ENCODE measurements at places on chromosomes 5 and 9.

DNA sequence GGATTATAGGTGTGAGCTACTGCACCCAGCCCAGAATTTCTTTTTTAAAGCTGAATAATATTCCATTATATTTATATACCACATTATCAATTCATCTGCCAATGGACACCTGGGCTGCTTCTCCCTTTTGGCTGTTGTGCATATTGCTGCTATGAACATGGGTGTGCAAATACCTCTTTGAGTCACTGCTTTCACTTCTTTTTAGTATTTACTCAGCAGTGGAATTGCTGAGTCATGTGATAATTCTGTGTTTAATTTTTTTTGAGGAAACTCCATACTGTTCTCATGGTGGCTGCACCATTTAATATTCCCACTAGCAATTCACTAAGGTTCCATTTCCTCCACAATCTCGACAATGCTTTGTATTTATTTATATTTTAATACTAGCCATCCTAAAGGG is 36.1 kb upstream of the KIF4B start:
- peak; percentile 44 for ATAC-seq

- ATAC-seq = no peak
These were observed 49.9 kb upstream of the OTULINL start for GRCh38 chr5:14531668-14532067.

DNA sequence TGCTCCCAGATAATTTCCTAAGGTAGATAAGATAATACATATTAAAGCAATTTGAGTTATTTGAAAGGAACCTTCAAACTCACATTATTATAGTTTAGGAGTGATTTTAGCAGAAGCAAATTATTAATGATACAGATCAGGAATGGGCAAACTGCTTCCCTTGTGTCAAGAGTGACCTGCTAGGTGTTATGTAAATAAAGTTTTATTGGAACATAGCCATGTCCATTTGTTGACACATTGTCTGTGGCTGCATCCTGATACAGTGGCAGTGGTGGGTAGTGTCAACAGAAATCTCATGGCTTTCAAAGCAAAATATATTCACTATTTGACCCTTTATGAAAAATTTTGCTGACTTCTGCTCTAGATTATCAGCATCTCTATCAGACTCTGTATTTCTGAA is 11.4 kb upstream of the BASP1 start:
- ATAC-seq = no peak

DNA sequence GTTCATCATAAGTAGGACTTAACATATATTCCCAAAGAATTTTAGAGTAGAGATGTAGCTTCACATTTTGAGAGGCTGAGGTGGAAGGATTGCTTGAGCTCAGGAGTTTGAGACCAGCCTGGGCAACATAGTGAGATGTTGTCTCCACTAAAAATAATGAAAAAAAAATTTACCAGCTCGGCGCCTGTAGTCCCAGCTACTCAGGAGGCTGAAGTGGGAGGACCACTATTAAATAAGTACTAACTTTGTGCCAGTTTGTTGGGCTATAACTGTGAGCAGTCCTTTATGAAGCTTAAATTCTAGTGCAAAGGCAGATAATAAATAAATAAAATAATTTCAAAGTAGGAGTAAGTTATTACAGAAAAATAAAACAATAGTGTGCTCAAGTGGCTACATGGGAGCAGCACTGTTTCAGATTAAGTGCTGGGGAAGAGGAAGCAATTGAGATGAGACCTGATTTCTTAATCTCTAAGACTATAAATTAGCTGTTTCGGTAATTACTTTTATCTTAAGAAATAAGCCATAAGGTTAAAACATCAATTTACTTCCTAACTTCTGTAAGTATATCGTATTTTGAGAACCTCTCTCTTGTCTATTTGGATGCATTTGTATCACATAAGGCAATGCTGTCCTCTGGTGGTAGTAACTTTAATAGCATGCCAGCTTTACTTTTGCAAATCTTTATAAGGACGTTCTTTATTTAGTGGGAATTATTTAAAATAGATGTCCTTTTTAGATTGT is 98.9 kb downstream of the CSNK1G3 start:
- ATAC-seq = peak; percentile 42

GRCh38 chr5:153598099-153598498 is 107.6 kb downstream of the GRIA1 start:
- ATAC-seq = no peak

DNA sequence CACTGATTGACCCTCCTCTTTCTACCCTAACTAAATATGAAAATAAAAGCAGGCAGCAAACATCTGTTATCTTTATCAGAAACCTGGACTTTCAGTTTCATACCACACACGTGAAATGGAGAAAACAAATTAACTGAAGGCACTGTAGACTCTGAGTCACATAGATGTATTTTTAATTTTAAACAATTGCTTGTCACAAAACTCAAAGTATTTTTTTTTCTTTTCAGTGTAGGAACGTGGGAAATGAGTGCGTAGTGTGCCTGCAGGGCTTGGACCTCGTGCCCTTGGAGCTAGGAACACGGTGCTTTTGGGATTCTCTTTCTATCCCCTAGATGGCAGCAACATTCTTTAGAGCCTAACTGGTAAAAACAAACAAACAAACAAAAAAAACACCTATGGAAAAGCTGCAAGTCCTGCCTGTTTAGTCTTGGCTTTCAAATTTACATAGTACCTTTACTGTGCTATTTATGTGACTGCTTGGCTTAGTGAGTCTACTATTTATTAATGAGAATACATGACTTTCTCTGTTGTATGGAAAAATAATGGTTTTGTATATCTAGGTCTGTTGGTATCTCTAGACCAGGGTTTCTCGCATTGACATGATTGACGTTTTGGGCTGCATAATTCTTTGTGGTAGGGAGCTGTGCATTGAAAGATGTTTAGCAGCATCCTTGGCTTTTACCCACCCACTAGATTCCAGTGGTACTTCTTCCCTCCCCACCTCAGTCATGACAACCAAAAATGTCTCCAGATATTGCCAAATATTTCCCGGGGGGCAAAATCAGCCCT is 16.8 kb upstream of the ACTBL2 start:
- peak; percentile 58 for ATAC-seq

DNA sequence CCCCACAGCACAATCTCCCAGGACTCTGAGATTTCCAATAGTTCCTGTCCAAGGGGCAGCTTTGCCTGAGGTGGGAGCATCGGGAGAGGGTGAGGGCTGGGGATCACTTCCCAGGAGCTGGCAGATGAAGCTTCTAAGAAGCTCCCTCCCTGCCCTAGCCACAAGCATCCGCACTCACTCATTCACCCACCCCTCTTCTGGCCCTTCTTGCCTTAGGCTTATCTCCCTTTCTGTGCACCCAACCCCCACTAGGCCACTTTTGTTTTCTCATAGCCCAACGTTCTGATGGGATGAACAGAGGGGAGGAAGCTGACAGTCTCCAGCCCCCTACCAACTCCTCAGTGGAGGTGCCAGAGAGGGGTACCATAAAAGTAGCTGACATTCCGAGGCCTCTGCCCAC is 3.7 kb upstream of the PCDH1 start:
- no peak for ATAC-seq

DNA sequence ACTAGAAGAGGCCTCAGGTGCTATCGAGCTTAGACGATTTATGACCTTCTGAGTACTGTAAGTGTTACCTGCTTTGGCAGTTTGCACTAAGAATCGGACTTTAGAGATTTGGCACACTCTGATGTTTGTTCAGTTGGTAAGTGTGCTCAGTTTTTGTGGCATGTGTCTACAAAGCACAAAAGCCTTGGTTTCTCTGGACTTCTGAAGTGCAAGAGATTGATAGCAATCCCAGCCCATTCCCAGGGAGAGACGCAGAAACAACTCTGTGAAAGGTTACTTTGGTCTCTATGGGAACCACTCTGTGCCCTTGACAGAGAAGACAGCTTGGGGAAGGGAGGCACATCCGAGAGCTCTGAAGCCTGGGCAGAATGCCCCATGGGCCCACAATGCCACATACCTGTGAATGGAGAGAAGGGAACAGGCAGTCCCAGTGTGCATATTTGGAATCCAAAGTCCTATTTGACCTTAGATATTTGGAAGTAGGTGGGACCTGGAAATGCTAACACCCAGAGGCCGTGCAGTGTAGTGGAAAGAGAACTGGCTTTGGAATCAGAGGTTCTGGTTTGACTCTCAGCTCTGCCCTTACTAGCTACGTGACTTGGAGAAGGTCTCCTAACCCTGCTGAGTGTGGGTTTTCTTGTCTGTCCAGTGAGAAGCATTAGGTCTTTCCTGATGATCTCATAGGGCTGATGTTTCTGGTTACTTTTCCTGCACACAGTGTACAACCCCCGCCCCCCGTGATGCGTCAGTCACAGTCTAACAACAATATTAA is 194.3 kb upstream of the VLDLR start:
- no peak for ATAC-seq

GRCh38 chr5:175003531-175003930 is 279.1 kb downstream of the MSX2 start:
- ATAC-seq = no peak

DNA sequence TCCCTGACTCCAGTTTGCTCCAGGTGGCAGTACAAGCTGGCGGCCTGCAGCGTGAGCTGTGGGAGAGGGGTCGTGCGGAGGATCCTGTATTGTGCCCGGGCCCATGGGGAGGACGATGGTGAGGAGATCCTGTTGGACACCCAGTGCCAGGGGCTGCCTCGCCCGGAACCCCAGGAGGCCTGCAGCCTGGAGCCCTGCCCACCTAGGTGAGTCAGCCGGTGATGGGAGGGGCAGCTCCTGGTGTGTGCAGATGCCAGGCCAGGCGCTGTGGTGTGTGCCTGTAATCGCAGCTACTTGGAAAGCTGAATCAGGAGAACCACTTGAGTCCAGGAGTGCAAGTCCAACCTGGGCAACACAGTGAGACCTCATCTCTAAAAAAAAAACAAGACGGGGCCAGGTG is 10.0 kb upstream of the CACFD1 start:
- ATAC-seq = no peak

DNA sequence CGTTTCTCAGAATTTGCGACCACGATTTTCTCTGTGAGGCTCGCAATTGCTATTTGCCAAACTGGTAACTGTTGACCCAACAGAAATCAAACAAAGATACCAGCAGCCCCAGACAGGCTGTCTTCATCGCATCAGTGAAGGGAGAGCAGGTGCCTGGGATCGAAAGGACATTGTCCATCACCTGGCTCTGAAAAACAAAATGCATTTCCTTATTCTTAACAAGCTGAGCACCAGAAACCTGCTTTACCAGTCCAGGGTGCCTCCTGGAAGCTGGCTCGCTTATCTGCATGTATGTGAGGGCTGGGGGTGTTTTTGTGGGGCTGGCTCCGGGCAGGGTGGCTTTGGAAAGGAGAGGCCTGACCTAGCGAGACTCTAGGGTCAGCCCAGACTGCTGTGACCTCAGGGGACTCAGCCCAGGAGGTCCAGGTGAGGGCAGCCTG is 24.7 kb downstream of the WWC1 start:
- ATAC-seq = no peak

DNA sequence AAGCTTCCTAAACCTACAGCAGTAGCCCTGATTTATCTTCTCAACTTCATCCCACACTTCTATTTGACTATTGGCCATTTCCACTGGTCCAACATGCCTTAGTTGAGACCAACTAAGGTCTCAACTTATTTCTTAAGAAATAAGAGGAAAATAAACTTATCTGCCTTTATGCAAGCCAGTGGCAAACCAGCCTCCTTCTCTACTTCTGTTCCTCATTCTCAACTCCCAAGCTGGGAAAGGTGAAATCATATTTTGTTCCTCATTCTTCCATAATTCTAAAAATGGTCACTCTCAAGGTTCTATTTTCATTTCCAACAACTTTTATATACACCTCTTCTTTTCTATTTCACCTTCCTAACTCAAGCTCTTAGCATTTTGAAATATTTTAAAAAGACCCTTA is 149.6 kb upstream of the C9orf72 start:
- ATAC-seq = no peak

- ATAC-seq = no peak
These were observed 141.4 kb downstream of the KIF4B start for GRCh38 chr5:155154973-155155372.

GRCh38 chr9:100317706-100318105 is 35.0 kb downstream of the TEX10 start:
- no peak for ATAC-seq
